NCI-H2081 treated with DMSO at 0.1 percent for 48 hours (cell line): ENCODE measurements at places on chromosomes 7 and 10.

GRCh38 chr7:106287786-106288185 is 3.0 kb upstream of the NAMPT start:
- DNase-seq, result no peak

GRCh38 chr10:128338951-128339350 is 212.7 kb upstream of the MKI67 start:
- DNase-seq, result no peak

DNA sequence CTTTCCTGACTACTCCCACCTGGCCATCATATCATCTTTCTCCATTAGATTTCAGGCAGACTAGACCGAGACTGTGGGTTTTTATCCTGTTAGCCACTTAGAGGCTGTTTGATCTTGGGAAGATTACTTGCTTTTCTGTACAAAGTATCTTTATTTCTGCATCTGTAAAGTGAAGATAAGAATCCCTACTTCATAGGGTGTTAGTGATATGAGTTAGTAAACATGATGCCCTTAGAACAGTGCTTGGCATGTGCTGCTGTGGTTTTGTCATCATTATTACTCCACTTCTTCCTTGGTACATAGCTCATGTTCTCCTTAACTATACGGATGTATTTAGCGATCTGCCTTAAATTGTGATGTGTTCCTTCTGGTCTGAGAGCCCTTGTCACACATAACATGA is 165.2 kb downstream of the AUTS2 start:
- no peak for DNase-seq

- DNase-seq, result no peak
Observed at GRCh38 chr7:130234078-130234477, 26.4 kb downstream of the SSMEM1 start.

- no peak for DNase-seq
Observed at GRCh38 chr10:4241724-4242345, 456.8 kb upstream of the KLF6 start.

DNA sequence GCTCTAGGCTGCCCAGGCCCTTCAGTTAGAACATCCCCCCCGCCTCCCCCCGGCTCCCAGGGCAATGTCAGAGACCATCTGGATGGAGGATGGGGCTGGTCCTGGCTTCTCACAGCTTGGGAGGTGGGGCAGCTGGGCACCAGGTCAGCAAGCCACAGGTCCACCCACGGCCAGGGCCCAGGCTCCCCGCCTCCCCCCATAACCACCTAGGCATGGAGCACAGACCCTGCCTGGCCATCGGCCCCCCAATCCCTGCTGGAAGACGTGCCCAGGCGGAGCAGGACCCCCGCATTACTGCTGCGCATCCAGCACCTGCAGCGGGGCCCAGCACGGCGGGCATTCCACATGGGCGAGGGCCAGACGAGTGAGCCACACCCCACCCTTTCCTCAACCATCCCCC is 169.6 kb downstream of the ELFN1 start:
- no peak for DNase-seq

GRCh38 chr10:33461295-33461640 is 126.8 kb upstream of the NRP1 start:
- DNase-seq, result no peak

DNA sequence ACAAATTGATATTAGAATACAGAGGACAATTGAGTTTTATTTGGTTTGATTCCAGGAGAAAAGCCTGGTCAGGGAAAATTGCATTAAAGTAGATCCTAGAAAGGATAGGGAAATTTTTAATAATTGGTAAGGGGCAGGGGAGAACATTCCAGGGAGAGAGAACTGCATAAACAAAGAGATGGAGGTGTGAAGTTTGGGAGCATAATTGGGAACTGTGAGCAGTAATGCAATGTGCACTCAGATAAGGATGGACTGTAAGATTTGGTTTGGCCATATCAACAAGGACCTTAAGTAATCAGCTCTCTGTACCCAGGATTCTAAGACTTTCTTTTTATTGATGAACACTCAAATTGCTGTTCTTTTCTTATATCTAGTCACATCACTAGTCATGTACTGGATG is 41.4 kb downstream of the ZMYND11 start:
- DNase-seq, result no peak

DNA sequence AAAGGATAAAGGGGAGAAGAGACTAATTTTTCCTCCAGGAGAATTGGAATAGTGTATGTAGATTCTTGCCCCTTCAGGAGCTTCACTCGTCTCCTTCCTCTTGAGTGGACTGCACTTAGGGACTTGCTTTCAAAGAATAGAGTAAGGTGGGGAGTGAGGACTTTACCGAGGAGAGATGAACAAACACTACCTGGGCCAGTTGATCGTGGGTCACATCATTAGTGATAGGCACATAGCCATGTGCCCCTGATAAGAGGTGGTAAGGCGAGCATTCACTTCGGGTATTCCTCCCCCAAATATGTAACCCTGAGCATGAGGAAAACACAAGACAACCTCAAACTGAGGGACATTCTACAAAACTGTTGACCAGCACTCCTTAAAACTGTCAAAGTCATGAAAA is 14.6 kb upstream of the KIFBP start:
- no peak for DNase-seq

- DNase-seq, result no peak
Observed at GRCh38 chr7:155530601-155531000, 15.8 kb downstream of the CNPY1 start.

DNA sequence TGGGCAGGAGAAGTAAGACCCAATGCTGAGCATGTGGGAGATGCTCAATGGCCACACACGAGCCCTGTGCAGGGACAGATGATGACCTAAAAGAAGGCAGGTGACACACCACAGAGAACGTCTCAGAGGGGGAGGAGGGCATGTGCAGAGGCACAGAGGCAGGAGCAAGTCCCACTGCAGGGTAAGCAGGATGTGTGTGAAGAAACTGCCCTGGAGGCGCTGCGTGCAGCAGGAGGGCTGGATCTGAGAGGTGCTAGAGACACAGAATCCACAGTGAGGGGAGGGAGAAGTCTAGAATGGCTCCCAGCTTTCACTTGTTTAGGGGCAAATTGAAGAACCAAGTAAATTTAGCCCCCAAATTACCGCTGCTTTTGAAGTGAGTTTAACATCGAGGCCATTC is 14.9 kb downstream of the DYDC2 start:
- DNase-seq, result no peak

GRCh38 chr10:91884536-91884935 is 24.8 kb downstream of the FGFBP3 start:
- DNase-seq, result no peak

DNA sequence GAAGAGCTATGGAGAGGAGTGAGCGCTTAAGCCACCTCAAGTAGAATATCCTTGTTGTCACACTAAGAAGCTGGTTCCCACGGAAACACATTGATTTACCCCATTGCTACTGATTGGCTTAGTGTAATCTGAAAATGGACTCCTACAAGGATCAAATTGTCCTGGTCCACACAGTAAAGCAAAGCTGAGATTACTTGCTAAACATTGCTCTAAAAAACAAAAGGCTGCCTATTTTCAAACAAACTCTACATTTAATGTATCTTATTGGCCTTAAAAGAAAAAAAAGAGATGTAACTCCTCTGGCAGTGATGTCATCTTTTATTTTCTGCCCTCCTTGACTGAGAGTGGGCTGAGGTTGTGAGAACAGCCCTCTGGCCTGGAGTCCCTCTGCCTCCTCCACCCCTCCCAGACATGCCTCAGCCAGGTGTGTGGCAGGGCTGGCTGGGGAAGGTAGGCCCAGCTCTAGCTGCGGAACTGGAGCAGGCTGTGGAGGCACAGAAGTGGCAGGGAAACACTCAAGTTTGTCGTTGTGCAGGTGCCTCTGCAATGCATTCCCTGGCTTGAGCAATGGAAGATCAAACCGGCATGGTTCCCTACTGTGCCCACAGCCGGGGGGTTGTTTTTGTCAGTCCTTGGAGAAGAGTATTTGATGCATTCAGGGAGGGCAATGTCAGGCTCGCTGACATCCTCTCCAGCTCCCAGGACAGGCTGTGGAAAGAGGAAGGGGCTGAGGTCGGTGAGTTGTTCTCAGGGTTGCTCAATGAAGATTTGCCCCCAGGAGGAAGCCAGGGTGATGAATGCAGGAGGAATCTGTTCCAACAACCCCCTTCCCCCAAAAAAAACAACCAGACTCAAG is 9.1 kb downstream of the KLF6 start:
- no peak for DNase-seq

- DNase-seq, result no peak
Observed at GRCh38 chr10:131168238-131168875, 143.2 kb downstream of the TCERG1L start.

DNA sequence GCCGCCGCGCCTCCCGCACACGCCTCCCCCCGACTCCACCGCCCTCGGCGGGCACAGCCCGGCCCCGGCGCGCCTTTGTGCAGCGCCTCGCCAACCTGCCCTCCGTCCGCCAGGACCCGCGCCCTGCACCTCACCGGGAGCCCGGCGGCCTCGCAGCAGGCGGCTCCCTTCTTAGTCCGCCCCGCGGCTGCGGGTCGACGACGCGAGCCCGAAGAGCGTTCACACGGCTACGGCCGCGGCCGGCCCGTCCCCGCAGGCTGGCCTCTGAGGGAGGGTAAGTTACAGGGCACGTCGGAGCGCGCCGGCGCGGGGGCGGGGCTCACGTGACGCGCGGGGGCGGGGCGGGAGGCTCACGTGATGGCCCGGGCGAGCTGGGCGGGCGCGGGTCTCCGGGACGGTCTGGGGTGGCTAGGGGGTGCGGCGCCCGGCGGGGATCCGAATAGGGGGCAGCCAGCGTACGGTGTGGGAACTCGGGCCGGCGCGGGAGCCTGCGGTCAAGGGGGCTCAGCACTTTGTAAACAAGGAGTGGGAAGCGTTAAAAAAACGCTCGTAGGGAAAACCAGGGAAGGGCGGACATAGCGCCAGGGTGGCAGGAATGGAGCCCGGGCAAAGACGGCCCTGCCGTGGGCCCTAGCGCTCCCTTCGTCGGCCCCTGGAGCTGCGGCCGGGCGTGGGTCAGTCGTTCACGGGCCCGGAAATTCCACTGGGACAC is at the start of gene ARHGAP12:
ARHGAP12 (minus strand) TSS at position 283 of the 712 bp plus-strand sequence. CDS start 19,976 bp downstream, outside the sequence.
- no peak for DNase-seq

DNA sequence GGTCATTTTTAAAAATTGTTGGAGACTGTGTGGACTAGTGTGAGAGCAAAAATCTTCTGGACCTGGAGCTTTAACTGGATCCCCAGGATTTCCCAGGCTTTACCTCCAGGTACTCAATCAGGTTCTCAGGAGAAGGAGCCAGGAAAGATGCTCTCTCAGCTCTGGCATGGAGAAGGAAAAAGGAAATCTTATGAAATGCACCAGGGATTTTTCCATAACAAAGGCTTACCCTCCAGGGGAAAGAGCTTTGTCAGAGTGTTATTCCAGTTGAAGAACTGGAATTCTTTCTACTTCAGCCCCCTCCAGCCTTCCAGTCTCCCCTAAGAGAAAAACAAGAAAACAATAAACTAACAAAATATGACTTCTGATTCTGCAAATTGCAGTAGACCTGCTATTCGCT is 436.7 kb upstream of the ANKRD30A start:
- no peak for DNase-seq

GRCh38 chr7:132713893-132714292 is 137.6 kb upstream of the PLXNA4 start:
- DNase-seq, result no peak

DNA sequence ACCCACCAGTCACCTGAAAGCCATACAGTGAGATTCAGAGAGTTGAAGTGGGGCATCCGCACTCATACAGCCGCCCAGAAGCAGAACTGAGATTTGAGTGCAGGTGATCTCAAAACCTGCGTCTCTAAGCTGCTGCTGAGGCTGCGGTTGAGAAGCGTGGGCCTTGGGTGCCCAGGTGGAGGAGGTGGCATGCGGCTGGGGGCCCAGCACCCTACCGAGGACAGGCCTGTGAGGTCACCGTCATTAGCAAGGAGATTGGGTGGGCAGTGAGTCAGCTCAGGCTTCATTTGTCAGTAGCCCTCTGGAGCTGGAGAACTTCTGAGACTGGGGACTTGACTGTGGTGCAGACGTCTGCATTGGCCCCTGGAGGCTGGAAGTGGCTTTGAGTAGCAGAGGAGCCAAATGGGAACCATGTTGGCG is 29.8 kb downstream of the ZMIZ1 start:
- no peak for DNase-seq

GRCh38 chr7:148107443-148108127 is 483.0 kb upstream of the C7orf33 start:
- no peak for DNase-seq

- DNase-seq, result peak; percentile 66
Observed at GRCh38 chr10:12605580-12606405, 256.4 kb downstream of the CAMK1D start.

DNA sequence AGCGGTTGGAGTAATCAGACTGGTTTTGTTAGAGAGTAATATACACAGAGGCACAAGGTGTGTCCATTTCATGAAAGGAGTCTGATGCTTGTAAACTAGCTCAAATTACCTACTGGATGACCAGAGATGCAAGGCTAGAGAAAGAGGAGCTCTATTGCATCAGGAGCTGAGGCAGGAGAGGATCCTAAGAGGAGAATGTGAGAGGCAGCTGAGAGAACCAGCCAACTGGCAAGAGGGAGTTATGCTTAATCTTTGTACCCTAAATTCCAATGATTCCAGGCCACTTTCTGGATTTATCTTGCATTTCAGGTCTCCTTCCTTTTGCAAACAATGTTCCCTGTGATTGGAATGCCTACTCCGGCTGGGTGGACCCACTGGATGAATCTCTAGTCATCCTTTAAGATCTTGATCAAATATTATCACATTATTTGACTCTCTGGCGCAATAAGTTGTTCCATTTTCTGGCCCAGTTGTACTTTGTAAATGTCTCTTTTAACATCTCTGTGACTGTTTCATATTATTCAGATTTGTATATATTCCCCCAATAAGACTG is 57.5 kb upstream of the PTPN12 start:
- no peak for DNase-seq

DNA sequence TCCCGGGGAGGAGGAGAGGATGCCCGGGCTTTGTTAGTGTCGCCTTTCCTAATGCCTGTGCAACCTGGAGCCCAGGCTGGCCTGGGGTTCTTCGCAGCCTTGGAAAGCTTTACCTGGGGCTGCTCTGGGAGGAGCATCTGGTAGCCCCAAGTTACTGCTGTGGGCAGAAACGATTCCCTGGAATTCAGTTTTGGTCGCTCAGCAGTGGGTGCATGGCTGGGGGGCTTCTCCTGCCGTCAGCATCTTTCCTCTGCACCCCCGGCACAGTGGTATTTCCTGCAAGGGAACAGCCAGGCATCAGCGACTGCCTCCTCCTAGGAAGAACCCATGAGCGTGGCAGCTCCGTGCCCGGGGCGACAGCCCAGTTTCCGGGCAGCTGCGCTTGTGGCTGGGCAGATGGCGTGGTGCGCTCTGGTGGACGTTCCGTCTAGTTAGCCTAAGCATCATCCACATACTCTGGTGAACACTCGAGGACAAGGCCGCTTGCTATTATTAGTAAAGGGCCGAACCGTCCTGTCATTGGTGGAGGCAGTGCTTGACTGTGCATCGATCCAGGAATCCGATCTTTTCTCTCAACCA is 107.0 kb upstream of the BTBD16 start:
- DNase-seq, result no peak

GRCh38 chr7:101234636-101235035 is 3.0 kb downstream of the CLDN15 start:
- DNase-seq, result no peak

GRCh38 chr10:27743877-27744801 is 1.5 kb downstream of the MKX start:
- DNase-seq, result no peak
